ENCODE measurements at places on chromosomes 5 and 9.
A peak's percentile ranks its signal among the peaks of the same experiment; 100 is the strongest.

- no peak for DNase-seq
Observed at GRCh38 chr5:115100319-115100955, 69.3 kb downstream of the TRIM36 start.

- DNase-seq: no peak
Observed at GRCh38 chr9:137535120-137535428, 15.1 kb downstream of the PNPLA7 start.

GRCh38 chr9:35028341-35028740, 38.8 kb downstream of the DNAJB5 start:
- no peak for DNase-seq

DNA sequence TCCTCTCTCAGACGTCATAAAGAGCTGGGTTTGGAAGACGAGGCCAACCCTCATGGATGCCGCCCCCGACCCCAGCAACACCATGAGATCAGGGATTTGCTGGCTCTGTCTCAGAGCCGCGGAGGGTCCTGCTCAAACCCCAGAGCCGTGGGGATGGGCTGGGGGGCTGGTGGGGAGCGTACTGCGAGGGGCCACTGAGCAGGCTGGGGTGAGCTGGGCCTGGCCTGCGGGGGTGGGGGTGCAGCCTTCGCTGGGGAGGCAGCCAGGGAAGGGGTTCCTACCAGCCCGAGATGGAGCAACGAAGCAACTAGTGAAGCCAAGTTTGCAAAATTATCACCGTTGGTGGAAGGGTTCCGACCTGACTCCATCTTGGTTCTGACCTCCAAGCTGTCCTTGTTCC, 5.1 kb upstream of the SLC12A7 start:
- DNase-seq: no peak

DNA sequence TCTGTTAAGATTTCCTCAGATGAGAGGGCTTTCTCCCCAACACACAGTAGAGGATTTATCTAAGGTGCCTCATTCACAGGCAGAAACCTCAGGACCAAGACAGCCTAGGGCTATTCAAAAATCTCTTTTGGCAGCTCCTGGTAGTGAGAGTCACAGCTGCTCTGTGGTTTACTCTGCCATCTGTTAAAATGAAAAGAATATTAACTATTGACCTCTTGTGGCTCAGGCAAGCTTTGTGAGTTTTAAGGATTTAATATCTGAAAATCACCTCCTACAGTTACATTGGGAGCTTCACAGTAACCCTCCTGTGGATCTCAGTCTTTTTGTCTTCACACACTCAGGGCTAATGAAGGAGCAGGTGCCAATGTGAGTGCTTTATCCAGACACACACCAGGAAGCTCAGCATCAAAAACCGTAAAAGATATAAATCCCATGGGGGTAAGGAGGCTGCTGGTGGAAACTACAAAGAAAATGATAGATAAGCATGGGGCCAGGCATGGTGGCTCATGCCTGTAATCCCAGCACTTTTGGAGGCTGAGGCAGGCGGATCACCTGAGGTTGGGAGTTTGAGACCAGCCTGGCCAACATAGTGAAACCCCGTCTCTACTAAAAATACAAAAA, 29.7 kb downstream of the PPP1R2B start:
- DNase-seq: no peak

DNA sequence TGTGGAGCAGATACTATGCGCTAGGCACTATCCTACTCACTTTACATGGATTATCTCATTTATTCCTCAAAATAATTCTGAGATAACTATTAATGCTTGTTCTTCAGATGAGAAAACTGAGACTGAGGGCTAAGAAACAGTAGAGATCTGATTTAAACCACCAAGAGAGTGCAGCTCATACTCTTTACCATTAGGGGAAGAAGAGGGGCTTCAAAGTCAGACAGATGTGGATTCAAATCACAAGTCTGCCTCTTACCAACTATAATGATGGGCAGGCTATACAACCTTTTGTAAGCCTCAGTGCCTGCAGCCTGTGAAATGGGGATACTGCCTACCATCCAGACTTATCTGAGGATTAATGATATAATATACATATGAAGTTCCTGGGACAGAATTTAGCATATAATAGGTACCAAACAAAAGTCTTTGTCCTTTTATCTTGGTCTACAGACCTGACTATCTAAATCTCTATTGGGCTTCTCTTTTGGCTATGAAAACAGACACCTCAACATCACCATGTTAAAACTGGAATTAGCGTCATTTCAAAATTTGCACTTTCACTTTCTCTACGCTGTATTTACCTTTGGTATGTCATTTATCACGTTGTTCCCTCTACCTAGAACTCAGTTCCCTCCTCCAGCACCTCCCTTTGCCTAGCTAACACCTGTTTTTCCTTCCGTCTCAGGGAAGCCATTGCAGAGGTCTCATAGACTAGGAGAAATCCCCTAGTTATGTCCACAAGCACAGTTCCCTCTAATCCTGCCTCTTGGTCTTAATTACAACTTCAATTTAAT, 13.8 kb upstream of the TMEM267 start:
- DNase-seq: no peak

- DNase-seq: no peak
Observed at GRCh38 chr9:123544007-123544827, 188.2 kb downstream of the CRB2 start.

DNA sequence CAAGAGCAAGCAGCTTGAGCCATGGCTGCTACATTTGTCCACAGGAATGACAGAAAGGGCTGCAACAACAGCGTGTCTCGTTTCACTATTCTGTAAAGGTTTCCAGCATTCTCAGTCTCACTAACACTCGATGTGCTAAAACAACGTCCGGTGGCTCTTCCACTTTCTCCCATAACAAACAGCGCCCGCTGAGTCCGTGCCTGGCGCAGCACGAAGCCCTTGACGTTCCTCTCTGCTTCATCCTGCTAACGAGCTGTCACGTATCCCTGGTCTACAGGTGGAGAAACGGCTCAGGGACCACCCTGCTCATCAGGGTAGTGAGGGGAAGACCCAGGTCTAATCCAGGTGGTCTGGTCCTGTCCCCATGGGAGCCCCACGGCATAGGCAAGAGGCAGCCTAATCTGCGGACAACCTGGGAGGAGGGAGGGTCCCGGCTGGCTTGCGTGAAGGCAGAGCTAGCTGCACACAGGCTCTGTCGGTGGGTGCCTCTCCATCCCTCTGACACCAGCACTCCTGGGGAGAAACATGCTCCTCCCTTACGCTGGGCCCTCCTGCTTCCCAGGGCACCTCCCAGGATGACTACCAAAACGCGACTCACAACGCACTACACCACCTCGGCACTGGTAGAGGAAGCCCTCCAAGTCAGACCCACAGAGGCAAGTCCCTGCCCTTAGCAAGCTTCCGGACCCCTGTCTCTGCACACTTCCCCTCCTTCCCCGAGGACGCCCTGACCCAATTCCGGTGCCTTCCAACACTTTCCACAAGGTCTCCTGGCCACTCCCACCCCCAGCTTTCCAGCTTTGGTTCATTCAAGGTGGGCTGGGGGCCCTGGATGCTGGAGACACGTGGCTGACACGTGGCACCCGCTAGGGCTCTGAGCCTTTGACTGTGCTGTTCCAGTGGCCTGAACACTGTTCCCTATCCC, 43.3 kb downstream of the VAV2 start:
- no peak for DNase-seq

DNA sequence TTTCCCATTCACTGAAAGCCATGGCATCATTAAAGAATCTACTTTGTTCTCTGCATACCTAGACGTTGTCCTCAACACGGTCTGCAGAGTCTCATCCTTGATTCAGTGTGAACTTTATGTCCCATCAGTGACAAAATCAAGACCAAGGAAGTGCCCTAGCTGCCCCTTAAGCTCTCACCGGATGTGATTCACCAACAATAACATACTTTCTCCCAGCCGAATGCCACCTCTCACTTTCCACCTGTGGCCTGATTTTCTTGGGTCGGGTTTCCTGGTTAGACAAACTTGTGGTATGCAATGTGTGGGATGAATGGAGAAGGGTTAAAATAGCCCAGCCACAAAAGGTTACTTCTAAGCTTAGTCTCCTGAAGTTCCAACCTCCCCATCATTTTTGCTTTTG, 145.3 kb upstream of the PAPPA start:
- no peak for DNase-seq

DNA sequence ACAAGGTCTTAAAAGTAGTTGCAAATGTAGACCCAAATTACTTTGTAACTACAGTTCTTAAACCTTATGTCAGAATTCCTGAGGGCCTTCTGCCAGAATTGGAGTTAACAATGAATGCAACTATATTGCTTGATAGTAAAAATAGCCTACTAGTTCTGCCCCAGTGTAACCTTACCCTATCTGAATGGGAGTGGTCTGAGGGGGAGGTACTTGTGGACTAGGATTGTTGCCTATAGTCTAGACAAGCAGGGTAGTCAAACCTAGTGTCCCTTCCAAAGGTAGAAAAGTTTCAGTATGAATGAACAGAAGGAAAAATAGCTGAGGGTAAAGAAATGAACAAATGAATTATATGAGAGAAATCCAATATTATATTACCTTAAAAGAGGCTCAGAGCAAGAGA, 242.2 kb downstream of the PJA2 start:
- DNase-seq: no peak

DNA sequence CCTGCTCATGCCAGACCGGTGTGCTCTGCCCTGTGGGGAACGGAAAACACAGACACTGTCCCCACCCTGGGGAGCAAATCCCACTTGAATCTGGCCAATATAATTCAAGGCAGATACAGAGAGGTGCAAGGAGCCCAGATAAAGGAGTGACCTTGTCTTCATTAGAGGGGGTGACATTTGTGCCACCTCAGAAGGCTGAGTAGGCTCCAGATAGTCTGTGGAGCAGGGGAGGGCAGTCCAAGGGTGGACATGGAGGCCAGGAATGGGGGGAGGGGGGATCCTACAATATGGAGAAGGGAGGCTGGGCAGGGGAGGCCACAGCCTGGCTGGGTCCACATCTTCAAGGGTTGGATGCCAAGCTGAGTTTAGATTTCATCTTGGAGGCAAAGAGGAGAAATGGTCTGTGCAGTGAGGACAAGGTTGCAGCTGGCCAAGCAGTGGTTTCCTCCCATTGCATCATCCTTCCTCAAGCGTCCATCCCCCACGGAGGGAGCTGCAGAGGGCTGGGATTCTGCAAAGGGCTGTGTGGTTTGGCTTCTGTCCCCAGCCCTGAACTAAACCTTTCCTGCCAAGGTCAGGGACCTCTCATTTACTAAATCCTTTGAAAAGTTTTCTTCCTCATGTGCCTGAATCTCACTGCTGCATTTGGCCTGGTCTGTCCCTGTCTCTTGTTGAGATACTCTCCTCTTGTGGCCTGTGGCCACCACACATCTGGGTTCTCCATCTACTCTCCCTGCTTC, 60.1 kb downstream of the GALNT12 start:
- no peak for DNase-seq

- DNase-seq: no peak
Observed at GRCh38 chr9:70826562-70826961, 294.9 kb downstream of the TRPM3 start.

GRCh38 chr5:113807427-113807991, 294.0 kb downstream of the YTHDC2 start:
- DNase-seq: no peak

GRCh38 chr9:113682297-113682771, 193.8 kb upstream of the ZNF618 start:
- DNase-seq: peak; percentile 33

GRCh38 chr5:64140018-64140417, 25.6 kb upstream of the RNF180 start:
- no peak for DNase-seq

- DNase-seq: peak; percentile 47
Observed at GRCh38 chr9:38227061-38227540, 158.1 kb upstream of the SHB start.

GRCh38 chr9:32331240-32331639, 53.2 kb upstream of the ACO1 start:
- no peak for DNase-seq

GRCh38 chr9:96126321-96126881, 175.6 kb downstream of the HSD17B3 start:
- DNase-seq: no peak

DNA sequence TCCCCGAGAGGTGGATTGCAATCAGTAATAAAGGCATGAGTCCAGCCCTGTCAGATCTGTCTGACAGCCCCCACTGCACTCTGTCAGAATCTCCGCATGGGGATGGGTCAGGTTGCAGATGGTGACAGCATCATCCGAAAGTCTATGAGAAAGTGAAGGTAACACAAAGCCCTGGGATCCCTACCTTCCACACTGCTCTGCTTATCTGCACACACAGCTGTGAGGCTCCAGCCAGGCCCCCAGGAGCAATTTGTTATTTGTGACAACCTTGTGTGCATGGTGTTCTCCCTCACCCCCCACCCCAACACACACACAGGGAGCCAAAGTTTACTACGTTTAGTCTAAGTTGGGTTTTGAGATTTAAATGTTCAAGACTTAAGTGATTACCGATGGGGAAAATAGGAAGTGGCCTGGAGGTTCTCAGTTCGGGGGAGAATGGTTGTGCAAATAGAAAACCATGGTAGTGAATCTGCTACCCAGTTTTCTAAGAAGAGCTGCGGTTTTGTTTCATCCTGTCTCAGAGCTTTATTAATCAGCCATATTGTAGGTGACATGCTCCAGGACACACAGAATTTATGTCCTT, 92.7 kb downstream of the SV2C start:
- DNase-seq: no peak

- no peak for DNase-seq
Observed at GRCh38 chr5:99945478-99946442, 589.4 kb upstream of the FAM174A start.

All from stimulated activated CD4-positive, alpha-beta T cell treated with anti-CD3 and anti-CD28 coated beads, Interleukin-4, amount 100 ng/mL, for 4 hours (primary cell).